Muscle of back (tissue), 13 donors: ENCODE measurements at places on chromosomes 16 and 17.
A peak's percentile ranks its signal among the peaks of the same experiment; 100 is the strongest.

- DNase-seq: no peak
Measured at GRCh38 chr16:27433636-27434035, 31.7 kb downstream of the IL21R start.

DNA sequence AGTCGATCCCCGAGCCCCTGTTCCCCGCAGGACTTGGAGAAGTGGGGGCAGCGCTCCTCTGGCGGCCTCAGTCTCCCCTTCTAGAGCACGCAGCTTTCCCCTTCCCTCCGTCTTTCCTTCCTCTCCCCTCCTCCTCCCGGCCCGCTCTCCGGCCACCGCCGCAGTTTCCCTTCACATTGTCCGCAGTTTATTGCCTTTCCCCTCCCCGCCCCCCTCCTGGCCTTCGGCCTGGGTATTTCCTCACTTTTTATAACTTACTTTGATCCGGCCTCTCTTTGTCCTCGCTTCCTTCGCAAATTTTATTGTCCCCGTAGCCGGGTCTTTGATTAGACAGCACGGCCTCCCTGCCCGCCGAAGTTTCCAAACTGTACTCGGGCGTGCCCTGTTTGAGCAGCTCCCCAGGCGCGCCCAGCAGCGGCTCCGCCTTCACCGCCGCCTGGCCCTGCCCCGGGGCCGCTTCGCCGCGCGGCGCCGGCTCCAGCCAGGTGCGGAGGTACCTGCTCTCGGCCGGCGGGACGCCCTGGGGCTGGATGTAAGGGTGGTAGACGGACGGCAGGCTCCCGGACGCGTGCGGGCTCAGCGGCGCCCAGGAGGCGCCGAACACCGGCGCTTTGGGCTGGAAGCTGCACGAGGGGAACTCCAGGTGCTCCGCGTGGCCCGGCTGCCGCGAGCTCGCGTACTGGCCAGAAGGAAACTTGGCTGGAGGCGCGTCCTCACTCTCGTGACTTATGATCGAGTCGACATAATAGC is 488 bp downstream of the HOXB9 start:
- peak; percentile 62 for DNase-seq

DNA sequence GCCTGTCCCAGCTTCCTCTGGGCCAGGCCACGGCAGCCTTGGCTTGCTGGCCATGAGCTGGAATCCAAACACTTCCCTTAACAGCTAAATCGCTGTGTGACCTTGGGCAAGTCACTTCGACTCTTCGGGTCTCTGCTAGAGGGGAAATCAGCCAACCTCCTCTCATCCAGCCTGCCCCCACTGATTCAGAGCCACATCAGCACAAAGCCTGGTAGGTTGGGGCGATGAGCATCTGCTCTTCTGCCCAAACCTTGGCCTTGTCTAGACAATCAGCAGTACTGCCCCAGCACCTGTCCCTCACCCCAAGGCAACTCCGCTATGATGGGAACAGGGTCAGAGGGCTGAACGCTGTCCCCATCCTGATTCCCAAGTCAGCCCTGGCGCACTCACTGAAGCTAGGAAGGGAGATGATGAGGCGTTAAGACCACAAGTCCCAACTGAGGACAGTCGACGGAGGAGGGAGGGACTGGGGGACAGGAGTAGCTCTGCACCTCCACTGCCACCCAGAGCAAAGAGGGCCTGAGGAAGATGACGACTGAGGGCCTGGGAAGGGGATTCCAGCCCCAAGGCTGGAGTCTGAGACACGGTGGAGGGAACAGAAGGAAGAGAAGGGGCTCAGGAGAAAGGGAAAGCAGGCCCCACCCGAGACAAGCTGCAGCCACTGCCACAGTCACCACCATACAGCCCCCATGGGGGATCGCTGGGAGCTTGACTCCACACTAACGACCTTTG is 1.3 kb downstream of the CLUH start:
- DNase-seq: no peak

GRCh38 chr16:59892376-59892775 is 1158.3 kb upstream of the GOT2 start:
- DNase-seq: no peak

- DNase-seq: no peak
Measured at GRCh38 chr16:2058872-2059271, 11.1 kb downstream of the TSC2 start.

DNA sequence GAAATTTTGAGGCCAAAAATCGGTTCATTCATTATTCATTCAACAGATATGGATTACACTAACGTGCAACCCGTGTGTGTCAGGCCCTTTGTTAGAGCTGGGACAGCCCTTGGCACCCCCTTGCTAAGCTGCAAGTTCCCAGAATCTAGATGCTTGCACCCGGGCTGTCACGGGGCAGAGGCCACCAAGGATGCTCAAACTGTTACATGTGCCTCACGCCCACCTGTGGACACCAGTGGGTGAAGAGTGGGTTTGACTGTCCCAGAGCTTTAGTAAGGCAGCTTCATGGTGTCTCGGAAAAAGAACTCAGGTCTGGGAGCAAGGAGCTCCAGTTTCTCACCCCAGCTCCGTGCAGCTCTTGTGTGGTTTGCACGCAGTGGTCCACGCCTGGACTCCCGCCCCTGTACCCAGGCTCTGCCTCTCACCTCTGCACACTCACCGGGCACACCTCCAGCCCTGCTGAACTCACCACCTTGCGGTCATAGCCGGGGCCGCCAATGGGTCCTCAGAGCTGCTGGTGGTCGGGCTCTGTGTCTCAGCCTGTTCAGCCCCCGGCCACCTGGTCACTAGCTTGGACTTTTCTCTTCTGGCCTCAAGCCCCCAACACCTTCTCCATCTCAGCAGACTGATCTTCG is 53.7 kb upstream of the CACNG4 start:
- DNase-seq: no peak

DNA sequence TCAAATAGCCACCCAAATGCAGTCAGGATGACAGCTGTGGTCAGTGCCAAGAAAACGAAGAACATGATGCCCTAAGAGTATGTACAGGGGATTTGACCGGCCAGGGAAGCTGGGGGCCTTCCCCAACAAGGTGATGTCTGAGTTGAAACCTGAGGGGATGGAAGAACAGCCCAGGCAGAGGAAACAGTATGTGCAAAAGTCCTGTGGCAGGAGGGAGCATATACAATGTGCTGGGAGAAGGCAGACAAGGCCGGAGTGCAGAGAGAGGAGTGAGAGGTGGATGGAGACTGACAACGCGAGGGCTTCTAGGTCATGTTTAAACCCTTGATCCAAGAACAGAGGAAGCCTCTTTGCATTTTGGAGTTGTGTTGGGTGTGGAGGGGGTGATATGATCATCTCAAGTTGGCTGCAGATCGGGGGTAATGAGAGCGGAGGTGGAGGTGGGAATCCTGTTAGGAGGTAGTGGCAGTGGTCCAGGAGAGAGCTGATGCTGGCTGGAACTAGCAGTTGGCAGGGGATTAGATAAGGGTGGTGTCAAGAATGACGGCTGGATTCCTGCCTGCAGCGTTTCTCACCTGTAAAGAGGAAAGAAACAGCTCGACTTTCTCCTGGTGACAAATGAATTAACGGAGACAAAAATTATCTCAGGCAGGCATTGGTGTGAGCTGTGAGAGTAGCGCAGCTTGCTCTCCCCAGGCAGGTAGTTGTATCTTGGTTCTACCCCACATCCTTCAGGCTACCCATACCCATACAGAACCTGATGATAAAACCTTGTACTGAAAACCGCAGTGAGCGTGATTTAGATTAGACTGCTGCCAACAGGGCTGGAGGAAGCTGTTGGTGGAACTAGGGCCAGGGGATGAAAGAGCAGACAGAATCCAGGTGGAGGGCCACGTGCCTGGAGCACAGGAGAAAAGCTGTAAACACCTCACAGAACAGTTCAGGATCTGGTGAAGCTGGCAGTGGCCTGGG is 37.2 kb upstream of the NGFR start:
- no peak for DNase-seq

GRCh38 chr17:82930043-82930923 is 90.5 kb upstream of the ZNF750 start:
- no peak for DNase-seq

GRCh38 chr17:58328195-58329034 is at the start of gene TSPOAP1:
Gene TSPOAP1 (minus strand): TSS chr17:58328795. CDS start chr17:58327920, 875 bp downstream.
- no peak for DNase-seq

GRCh38 chr16:14629612-14629918 is 495 bp downstream of the PARN start:
- DNase-seq: no peak

DNA sequence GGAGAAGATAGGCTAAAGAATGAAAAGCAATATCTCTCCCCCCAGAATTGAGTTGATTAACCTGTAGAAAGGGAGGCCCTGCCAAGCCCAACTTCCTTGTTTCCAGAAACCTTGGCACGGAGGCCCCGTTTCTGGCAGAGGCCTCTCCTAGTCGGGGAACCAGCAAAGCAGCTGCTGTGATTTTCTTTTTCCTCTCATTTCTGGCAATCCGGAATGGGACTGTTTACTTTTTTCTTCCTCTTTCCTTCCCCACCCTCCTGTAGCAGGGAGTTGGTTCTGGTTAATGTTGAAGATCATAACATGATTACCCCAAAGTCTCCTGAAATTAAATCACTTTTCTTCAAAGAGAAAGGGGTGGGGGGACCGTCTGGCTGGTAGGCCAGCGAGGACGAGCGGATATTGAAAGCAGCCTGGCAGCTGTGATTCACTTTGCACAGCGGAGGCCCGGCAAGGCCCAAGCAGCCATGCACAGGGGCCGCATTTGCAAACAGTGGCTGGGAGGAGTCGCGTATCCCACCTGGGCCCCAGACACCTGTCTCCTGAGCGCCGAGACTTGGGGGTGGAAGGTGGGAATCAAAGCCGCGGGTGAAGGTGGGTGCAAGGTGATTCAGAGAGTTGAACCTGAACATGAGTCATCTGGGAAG is 51.5 kb downstream of the NTN1 start:
- DNase-seq: peak; percentile 83

DNA sequence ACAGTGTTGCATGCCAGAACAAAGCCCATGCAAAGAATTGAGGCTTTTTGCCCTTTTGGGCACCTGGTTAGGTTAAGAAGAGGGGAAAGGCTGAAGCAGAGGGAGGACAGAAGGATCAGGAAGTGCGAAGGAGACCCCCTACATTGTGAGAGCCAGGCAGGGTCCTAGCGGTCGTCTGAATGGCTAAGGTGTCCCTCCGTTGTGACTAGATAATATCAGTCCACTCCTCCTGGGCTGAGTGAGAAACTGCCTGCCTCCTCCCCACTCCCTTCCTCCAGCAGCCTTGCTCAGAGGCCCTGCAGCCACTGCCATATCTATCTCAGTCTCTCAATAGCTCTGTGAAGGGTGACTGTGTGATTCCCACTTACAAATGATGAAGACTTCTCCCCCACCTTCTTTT is 75.1 kb downstream of the WSB1 start:
- DNase-seq: no peak

DNA sequence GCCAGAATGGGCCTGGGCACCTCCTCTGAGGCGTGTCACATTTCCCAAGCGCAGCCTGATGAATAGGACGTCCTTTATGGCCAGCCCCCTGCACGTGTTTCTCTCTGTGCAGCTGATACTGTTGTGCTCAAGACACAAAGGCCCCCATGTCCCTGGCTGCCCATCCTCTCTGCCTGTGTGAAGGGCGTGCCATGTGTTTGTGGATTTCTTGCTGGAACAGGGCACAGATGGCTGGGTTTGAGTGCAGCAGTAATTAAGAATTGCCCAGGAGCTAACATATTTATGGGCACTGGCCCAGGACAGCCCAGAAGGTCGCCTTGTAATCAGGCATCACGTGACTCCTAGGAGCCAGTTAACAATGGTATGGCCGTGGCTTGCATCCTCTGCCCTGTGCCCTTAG is 181.1 kb downstream of the CCDC182 start:
- DNase-seq: no peak

GRCh38 chr16:87342978-87343752 is 26.0 kb upstream of the C16orf95 start:
- no peak for DNase-seq

DNA sequence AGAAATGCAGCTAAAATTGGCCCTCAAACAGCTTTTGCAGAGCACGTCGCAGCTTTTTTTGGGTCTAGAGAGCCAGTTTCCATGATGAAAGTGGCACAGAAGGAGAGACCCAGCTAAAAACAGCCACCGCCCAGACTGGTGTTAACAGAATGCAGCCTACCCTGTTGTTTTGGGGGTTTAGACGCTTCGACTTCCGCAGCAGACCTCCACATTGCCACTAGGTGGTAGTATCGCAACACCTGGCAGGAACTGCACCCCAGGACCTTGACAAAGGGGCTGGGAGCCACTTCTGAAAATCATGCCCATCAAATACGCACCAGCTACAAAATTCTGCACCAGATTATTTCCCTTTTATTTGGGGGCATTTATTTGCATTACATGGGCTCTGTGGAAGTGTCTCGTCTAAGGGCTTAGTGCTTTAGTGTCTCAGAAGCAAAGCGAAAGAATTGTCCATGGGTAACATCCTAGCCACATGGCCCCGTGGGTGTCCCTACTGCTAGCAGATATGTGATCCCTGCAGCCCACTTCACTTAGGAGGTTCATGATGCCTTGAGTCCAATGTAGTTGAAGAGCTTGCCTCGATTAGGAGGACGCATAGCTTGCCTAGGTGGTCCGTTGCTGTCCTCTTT is 167.1 kb downstream of the HAPSTR1 start:
- DNase-seq: peak; percentile 7

GRCh38 chr16:57754354-57755060 is 18.9 kb downstream of the KATNB1 start:
- DNase-seq: no peak

DNA sequence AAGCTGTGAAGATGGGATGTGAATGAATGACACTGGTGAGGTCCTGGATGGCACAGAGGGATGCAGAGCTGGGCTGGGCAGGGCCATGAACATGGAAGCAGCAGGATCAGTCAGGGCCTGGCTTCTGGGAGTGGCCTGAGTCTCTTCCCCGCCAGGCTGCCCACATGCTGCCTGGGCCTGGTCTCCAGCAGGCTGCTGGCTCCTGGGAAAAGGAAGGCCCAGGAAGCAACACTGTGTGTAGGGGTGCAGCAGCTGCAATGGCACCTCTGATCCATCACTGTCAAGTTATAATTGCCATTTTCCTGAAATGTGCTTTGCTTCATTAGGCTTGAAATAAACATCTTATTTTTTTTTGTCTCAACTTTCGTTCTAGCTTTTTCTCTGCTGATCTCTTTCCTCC is 260.2 kb upstream of the N4BP1 start:
- no peak for DNase-seq

GRCh38 chr17:81556863-81557262 is 4.7 kb upstream of the FAAP100 start:
- no peak for DNase-seq

DNA sequence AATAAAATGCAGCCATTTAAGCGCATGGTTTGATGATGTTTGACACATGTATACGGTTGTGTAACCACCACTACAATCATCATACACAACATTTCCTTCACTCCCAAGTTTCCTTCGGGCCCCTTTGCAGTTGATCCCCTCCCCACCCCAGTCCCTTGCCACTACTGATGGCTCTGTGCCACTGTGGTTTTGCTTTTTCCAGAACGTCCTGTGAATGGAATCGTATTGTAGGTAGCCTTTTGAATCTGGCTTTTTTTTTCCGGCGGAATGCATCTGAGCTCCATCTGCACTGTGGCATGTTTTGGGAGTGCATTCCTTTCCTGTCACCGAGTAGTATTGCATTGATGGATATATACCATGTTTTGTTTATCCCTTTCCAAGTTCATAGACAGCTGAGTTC is 15.1 kb upstream of the MAP2K3 start:
- peak; percentile 12 for DNase-seq
